ENCODE measurements at places on chromosomes 16 and 17. TPM values are rescaled to one million over a fixed set of nuclear protein-coding genes. Genes with fewer than 3 reads are reported as not detected.

GRCh38 chr17:65556910-65557348, 4.5 kb downstream of the AXIN2 start:
- no peak for DNase-seq

DNA sequence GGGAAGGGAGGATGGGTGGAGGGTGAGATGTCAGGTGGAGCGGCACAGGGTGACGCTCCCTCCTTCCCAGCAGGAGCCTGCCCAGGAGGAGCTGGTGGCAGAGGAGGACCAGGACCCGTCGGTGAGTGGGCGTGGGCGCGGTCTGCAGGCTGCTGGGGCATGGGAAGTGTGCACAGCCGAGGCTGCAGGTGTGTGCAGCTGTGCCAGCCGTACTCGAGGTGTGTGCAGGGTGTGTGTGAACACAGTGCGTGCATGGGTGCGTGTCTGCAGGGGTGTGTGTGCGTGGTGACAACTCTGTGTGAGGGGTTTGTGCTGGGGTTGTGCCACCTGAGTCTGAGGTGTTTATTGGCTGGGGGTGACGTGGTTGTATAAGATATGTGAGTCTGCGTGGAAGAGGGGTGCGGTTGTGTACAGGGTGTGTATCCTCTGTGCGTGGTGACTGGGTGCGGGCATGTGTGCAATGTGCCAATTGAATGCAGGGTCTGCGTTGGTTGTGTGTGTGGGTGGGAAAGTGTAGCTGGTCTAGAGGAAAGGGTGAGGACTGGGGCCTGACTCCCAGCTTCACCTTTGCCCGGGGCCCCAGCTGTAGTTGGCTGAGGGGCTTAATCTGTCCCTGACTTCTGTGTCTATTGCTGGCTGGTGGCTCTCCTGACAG, 670 bp downstream of the TNFSF12 start:
- no peak for DNase-seq

DNA sequence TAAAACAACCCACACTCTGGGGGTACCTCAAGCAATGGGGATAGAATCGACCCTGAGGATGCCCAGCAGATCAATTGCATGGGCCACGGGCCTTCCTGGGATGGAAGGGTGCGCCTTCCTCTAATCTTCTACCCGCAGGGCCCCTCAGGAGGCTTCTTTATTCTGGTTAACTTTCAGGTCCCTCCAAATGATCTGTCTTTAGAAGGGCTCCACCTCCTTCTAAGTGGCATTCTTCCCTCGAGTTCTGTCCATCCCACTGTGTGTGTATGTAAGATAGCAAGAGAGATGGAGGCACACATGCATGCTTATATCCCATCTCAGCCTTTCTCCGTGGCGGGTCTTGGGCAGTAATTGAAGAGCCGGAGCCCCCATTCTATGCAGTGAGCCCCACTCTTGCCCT, 125.7 kb downstream of the MRM1 start:
- DNase-seq, result no peak

- peak; percentile 92 for DNase-seq
These were observed 20.5 kb downstream of the CDC42EP4 start for GRCh38 chr17:73291260-73291801.

The CDIP1 gene
- total RNA-seq, result 18.4 TPM
